BJ (cell line): ENCODE measurements at places on chromosomes 6 and 20.
A peak's percentile ranks its signal among the peaks of the same experiment; 100 is the strongest.

DNA sequence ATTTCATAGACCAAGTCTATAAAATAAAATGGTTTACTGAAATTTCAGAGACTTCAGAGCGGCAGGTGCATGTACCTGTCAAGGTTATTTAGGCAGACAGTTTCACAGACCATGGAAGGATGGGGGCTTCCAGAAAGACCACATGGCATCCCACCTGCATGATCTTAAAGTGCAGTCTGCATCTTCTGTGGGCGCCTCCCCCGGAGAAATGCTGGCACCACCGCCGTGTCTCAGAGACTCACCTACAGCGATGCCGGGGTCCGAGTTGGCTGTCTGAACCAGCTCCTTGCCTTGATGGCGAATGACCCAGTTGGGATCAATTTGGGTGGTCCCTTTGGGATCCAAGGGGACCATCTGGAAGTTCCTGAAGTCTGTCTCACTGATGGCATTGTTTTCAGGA, 30.6 kb downstream of the THBS2 start:
- no peak for DNase-seq

DNA sequence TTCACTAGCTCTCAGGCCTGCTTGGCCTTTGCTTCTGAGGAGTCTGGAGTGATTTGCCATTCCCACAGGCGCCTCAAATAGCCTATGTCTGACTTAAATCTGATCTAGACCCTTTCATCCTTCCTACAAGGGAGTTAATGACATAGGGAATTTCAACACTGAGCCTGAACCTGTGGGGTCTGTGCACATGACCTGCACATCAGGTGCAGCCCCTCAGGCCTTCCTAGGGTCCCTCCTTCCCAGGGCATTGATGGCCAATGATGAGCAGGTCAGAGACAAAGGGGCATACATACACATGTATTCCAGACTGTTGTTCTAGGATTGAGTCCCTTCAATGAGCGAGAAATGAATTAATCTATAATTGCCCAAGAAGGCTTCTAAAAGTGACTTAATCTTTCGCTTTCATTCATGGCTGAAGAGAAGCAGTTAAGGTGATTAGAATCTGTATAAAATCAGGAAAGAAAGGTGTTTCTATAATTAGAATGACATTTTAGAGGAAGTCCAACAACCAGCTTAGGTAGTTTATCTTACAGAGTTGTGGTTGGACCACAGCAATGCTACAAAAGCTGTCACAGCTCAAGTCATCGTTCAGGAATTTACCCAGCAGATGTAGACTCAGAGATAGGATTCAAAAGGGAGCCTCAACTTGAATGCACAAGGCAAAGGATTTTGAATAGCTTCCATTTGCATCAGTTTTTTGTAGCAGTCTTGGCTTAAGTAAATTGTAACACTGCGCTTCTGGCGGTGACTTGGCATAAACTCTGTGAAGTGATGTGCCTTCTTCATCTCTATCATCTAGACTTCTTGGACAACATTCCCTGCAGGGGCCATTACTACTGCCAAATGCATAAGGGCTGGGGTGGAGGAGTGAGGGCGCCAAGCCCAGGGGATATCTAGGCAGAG, 27.0 kb upstream of the TBC1D7 start:
- peak; percentile 91 for DNase-seq

- no peak for DNase-seq
Observed at GRCh38 chr20:12413116-12413515, 495.4 kb downstream of the BTBD3 start.

DNA sequence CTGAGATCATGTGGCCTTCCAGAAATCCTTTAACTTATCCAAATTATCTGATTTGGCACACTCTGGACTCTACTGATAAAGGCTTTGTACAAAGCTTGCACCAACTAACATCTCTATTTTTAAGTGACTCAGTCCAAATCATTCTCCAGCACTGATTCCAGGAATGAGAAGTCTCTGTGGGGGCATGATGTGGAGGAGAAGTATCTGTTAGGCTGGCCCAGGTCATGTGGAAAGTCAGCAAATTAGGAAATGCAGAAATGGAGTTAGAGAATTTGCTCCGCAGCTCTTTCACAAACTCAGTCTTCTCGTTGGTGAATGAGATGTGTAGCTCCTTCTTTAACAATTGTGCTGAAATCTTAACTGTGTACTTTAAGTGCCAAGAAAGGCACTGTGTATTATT, 165.7 kb downstream of the ZNF217 start:
- DNase-seq: no peak

GRCh38 chr6:38233161-38233791, 406.5 kb downstream of the BTBD9 start:
- no peak for DNase-seq
